Esophagus squamous epithelium (tissue), 5 donors: ENCODE measurements at places on chromosomes 5 and 9.

GRCh38 chr5:43295202-43295601 is 18.0 kb downstream of the HMGCS1 start:
- DNase-seq: no peak

DNA sequence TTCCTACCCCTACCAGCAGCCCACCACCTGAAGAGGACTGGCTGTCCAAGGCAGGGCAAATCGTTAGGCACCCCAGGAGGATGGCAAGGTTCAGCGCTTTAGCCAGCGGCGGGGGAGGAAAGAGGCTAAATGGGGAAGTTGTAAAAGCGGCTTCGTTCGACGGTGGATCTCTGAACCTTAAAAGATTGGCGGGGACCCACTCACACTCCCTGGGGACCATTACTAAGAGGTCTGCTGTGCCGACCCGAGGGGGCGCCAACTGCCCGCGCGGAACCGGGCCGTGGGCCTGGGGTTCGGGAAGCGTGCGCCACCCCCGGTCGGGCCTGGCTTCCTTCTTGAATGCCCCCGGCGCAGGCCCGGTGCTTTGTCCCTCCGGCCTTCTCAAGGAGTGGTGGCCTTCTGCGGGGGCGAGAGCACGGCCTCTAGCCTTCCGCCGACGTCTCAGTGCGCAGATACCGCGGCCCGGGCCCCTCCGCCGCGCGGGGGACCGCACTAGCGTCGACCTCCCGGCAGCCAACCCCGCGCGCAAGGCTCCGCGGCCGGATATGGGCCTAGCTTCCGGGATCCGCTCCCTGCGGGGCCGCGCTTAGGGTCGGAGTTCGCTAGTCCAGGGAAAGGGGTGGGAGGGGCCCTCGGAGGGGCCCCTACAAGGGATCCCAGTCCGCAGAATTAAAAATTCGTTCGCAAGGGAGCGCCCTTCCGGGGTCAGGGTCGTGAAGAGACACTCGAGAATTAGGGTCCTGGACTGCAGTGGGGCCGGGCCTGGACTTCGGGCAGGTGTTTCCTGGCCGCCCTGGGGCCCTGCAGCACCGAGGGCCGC is 10.5 kb downstream of the NR2F1-AS1 start:
- DNase-seq: no peak

DNA sequence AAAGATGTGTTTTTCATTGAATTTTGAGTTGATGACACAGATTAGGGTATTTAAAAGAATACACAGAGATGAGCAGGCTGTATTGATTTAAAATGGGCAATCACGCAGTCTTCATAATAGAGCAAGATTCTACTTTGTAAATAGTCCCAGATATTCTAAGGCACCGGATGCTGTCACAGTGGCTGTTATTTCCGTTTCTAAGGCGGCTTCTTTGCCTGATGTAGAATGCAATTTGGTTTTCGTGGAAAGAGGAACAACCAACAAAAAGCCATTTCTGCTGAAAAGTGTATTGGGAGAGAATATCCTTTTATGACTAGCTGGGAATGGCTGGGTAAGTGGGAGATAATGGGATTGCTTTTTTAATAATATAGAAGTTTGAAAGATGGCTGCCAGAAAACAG is 17.5 kb downstream of the PRKACG start:
- no peak for DNase-seq

- DNase-seq: no peak
Observed at GRCh38 chr9:8727191-8727590, 927.6 kb upstream of the DMAC1 start.

DNA sequence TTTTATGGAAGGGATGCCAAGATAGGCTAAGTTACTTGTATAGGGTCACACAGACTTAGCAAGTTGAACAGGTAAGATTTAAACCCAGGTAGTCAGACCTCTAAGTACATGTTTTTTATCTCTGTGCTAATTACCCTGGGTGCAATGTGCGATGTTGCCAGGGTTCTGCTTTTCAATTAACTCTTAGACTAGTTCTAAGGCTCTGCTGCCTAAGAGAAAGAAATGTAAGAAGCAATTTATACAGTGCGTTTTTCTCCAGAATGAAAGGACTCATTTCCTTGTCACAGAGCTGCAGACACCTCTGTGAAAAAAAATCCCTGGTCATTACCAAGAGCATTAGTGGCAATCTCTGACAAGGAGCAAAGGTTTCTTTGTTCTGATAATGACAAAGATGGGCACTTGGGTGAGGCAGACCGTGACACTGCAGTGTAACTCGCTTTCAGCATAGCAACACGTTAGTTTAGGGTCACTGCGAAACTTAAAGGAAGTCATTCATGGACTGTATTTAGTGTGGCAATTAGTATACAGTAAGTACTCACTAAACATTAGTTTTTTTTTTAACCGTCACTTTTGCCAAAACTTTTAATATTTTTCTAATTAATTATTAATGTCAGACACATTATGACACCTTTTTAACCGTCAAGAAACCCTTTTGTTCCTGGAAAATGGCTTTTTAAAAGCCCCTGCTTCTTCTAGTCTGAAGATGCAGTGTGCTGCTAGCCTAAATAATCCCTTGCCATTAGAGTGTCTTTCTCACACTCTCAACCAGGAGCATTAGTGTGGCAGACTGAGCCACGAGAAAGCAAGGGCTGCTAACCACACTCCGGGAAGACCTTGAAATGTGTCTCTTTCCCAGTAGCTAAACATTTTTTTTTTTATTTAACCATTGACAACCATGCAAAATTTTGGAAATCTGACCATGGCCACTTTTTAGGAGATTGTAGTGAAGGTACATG is 520.0 kb upstream of the C9orf72 start:
- DNase-seq: no peak

DNA sequence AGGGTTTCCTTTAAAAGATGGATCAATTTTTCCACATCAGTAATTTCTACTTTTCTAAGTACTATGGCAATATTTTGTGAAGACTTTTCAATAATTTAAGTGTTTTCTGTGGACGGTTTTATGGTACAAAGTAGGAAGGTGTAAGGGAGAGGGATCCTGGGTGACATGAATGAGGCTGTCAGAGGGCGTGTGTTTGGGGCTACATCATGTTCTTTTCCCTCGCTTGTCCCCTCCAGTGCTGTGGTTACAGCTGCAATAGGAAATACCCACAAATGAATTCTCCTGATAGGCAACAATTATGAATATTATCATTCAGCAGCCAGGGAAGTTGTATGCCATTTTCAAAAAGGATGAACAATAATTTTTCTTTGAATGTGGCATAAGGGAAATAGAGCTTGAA is 83.8 kb downstream of the CAVIN4 start:
- DNase-seq: no peak

DNA sequence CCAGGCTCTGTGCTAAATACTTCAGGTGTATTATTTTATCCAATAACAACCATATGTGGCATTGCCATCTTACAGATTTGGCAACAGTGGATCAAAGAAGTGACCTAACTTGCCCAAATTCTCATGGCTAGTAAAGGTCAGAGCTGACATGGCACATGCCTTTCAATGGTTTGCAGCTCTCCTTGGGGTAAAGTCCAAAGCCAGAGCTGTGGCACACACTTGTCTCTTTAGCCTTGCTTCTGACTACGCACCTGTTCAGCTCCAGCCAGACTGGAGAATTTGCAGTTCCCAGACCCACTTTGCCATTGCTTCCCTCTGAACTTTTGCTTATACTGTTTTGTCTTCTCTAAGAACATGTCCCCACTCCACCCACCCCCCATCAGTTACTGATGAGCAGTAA is 5.9 kb downstream of the SLC35A4 start:
- DNase-seq: no peak

GRCh38 chr9:98941946-98942523 is 1.7 kb upstream of the COL15A1 start:
- no peak for DNase-seq

GRCh38 chr9:88991066-88992034 is at the start of gene S1PR3:
TSS of gene S1PR3 (plus strand) at chr9:88991468. CDS start at chr9:89001201, 9,733 bp downstream.
- DNase-seq: no peak

GRCh38 chr5:24102010-24102409 is 542.8 kb downstream of the CDH10 start:
- DNase-seq: no peak

DNA sequence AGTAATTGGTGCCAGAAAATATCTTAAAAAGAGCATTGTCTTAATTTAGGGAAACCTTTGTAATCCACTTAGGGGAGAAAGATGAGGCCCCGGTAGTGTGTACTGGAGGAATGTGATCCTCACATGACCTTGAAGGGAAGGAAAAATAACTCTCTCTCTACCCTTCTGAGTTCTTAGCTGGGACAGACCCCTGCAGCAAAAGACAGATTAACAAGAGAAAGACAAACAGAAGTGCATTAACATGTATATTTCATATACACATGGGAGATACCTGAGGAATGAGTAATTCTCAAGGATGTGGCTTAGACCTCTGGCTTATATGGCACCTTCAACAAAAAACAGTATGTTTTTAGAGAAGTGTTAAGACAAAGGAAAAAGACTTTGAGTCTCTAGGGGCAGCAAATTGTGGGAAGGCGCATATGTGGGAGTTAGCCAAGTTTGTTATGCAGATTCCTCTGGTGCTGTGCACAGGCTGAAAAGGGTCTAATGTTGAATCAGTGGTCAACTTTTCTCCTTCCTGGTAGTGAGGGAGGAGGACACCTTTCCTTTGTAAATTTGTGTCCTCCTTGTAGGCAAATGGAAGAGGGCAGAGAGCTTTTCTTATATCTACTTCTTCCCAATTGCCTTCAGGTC is 138.8 kb downstream of the LRRC70 start:
- no peak for DNase-seq

- DNase-seq: no peak
Observed at GRCh38 chr9:107260437-107261081, 22.5 kb upstream of the RAD23B start.

GRCh38 chr5:159061834-159062474 is 37.8 kb downstream of the EBF1 start:
- no peak for DNase-seq

DNA sequence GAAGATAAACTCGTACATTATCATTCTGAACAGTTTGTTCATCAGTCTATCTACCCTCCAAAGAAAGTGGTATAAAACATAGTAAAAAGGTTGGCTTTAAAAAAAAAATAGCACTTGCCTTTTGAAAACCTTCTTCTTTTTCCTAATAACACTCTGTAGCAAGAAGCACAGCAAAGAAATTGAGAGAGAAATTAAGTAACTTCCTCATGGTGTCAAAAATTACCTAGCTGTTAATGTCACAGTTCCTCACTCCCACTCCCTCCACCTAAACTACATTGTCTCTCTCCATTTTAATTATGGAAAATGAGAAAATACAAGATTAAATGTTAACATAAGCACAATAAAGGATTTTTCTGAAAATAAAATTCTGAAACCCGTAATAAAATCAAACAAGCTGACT is 72.2 kb downstream of the CERT1 start:
- DNase-seq: no peak

- no peak for DNase-seq
Observed at GRCh38 chr5:35159370-35159742, 70.9 kb downstream of the PRLR start.

- DNase-seq: no peak
Observed at GRCh38 chr9:135147474-135147805, 60.0 kb downstream of the OLFM1 start.

DNA sequence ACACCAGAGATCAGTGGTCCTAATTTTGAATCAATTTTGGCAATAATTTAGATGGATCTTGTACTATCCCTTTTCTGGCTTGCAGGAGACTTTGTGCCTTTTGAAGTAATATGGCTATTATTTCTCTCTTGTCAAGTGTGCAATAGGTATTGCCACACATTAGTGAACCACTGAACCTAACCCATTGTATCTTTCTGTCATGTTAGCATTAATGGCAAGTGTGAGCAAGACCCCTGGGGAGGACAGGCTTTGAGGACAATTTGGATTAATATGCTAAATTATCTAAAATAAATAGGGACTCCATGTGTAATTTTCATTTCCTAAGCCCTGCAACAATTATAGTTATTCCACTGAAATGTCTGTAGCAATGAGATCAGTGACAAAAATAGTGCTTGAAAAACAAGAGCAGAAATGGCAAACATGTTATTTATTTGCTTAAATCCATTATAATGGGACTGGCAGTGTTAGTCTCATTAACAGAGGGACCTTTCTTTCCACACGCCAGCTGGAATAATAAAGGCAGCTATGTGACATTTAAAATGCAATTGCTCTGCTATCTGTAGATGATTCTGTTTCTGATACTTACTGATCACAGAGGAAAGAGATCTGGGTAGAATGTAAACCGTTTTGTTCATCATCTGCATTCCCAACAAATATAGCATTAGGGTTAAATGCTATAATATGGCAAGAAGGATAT is 753.3 kb upstream of the ZNF608 start:
- DNase-seq: no peak

DNA sequence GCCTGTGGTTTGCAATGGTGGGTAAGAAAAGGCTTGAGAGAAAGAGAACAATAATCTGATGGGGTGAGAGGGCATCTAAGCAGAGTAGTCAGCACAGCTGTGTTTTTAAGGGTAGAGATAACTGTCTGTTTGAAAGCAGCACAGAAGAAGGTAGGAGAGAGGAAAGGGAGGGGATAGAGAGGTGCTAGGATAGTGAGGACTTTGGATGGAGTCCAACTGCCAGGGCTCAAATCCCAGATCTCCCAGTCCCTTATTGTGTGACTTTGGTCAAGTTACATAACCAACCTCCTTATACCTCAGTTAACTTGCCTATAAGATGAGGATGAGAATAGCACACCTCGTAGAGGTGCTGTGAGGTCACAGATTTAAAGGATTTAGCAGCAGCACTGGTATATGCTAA is 55.6 kb downstream of the GPR21 start:
- DNase-seq: no peak

- no peak for DNase-seq
Observed at GRCh38 chr9:13568841-13569601, 289.5 kb upstream of the MPDZ start.

DNA sequence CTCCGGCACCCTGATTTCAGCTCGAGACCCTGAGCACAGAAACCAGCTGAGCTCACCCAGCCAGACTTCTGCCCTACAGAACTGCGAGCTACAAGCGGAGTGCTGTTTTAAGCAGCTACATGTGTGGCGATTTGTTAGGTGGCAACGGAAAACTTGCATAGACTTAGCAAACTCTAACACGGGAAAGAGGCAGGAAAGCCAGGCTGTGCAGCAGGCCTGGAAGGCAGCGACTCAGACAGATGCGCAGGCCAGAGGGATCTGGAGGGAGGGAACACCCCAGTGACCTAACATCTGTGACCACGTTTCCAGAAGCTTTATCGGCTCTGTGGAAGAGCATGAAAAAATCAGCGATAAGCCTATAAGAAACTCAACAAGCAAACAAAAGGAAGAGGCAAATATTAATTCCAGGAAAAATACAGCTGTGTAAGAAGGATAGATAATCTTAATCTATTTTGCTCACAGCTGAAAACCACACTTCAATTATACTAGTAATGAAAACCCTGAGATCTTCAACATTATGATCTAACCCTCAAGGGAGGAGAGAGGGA is 11.0 kb downstream of the UBAC1 start:
- no peak for DNase-seq

DNA sequence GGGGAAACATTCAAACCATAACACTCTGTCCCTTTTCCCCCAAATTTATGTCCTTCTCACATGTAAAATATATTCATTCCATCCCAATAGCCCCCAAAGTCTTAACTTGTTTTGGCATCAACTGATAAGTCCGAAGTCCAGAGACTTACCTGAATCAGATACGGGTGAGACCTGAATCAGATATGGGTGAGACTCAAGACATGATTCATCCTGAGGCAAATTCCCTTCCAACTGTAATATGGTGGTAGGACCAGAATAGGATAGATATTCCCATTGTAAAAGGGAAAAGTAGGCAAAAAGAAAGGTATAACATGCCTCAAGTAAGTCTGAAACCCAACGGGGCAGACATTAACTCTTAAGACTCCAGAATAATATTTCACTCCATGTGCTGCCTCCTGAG is 115.6 kb upstream of the CKMT2 start:
- no peak for DNase-seq
